Suppressor macrophage treated with lipopolysaccharide for 4 hours (primary cell): ENCODE measurements at places on chromosomes 3 and 15.
A peak's percentile ranks its signal among the peaks of the same experiment; 100 is the strongest.

- DNase-seq = peak; percentile 25
These were observed 179.8 kb downstream of the SLCO3A1 start for GRCh38 chr15:92033314-92033713.

DNA sequence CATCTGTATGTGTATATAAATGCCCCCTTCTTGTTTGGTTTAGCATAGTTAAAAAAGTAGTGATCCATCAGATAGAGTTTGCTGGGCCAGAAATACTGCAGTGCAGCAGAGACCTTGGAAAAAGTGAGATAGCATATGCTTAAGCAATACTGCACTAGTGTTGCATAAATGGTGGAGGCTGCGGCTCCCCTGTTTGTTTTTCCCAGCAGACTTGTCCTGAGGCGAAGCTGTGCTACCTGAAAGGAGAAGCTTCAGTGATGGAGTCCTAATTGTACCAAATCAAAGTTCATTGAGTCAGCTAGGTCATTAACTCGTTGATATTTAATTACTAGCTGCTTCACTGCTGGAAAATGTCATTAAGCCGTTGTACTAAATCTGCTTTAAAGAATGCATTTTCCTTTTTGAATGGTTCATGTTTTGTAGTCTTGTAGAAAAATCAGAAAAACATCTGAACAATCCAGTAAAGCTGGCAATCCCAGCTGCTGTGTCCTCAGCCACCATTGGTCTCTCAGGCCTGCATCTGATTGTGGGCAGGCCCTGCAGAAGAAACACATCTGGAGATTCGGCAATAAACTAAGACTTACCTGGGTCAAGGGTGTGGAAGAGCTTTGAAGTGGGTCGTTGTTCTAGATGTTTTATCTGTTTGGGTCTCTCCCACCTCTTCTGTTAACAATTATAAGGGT is 169.6 kb downstream of the B3GALNT1 start:
- no peak for DNase-seq

DNA sequence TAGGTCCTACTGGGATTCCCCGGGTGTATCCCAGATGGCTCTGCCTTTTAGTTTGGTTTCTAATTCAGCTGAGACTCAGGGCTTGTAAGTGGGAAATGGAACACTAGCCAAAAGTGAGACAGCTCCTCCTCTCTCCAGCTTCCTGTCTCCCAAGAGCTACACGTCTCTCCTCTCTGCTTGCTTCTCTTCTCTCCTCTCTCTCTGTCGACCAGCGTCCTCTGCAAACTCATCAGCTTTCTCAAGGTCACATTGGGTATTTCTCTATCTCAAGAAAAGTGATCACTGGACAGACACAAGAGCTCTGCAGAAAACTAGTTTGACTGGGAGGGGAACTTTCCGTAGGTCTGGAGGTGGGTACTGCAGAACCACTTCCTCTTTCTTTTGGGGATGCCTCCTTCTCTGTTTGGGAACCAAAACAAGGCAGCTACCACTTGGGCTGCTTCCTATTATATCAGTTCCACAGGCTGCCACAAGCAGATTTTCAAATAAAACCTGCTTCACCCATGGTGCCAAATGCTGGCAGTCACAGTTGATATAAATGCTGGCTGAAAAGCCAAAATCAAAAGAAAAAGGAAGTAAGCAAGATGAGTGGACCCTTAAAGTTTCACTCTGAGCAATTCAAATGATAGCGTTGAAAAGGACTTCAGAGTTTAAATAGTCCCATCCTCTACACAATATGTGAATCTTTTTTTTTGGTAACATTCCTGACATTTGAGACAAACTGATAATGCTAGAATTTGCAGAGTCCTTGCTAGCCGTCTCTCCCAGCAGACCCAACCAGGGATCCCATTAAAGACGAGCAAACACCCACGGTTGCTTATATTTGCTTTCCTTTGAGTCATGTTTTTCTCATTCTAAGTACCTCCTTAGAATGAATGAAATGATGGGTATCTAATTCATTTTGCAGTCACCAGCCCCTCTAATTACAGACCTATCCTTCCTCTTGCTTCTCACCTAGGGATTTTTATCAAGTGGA is 7.2 kb upstream of the DYNC1LI1 start:
- DNase-seq = peak; percentile 70

- no peak for DNase-seq
These were observed 288.8 kb downstream of the CNTN6 start for GRCh38 chr3:1381647-1382036.
